Upper lobe of left lung (tissue), 6 donors: ENCODE measurements at places on chromosomes 12 and 14.
A peak's percentile ranks its signal among the peaks of the same experiment; 100 is the strongest.

DNA sequence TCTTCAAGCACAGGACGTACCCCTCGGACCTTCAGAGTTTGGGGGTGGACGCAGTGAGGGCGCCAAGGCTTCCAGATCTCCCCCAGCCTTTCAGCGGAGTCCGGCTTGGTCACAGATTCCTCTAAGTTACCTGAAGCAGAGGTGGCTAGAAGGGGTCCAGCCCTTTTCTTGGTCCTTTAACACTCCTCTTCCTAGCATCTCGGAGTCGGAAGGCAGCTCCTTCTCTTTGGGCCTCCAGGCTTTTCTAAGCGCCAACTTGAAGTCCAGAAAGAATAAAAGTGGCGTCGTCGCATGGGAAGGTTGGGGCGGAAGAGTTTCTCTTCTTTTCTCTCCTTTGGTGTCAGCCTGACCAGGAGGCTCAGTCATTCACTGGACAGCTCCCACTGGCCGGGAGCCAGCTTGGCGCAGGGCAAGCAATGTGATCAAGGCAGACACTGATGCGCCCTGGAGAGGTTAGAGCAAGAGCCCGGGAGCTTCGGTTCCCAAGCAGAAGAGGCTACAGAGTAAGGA is 9.6 kb downstream of the OR6S1 start:
- peak; percentile 86 for DNase-seq

DNA sequence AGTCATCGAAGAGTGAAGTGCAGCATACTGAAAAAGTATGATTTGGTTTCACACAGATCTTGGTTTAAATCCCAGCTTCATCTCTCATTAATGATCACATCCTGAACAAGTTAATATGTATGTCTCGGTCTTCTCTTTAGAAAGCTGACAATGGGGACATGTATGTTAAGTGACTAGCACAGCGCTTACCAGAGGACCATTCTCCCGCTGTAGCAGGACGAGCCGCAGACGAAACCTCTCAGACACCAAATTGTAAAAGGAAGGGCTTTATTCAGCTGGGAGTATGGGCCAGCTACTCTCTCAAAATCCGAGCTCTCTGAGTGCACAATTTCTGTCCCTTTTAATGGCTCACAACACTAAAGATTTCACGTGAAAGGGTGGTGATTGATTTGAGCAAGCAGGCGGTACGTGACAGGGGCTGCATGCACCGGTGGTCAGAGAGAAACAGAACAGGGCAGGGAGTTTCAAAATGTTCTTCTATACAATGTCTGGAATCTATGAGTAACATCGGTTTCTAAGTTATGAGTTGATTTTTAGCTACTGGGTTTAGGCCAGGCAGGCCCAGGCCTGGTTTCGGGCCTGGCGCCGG is 682.4 kb downstream of the DIO2 start:
- no peak for DNase-seq

DNA sequence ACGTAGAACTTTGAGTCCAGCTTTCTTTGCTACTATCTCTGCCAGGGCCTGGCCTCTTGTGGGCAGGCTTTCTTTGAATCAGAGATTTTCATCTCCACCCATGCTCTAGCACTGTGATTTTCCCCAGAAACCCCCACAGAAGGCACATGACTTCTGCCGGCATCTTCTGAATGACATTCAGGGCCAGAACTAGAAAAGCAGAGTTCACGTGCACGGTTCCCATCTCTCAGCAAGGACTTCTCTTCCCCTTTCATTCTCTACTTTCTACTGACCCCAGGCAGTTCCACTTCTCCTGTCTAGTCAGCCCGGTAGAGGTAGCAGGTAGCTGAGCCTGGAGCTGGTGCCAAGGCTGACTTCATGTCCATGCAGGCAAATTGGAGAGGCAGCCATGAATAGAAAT is 26.9 kb downstream of the BATF start:
- no peak for DNase-seq

DNA sequence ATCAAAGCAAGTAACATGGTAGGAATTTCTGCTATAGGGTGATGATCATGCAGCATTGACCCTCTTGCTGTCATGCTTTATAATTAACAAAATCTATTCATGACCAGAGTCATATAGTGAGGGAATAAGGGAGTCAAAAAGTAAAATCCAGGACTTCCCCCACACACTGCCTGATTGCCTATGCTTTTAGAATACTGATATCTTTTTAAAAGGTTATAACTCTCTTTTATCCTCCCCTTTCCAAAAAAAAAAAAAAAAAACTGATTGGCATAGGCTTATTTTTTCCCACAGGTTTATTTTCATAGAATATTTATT is 51.4 kb downstream of the ZFP36L1 start:
- no peak for DNase-seq

DNA sequence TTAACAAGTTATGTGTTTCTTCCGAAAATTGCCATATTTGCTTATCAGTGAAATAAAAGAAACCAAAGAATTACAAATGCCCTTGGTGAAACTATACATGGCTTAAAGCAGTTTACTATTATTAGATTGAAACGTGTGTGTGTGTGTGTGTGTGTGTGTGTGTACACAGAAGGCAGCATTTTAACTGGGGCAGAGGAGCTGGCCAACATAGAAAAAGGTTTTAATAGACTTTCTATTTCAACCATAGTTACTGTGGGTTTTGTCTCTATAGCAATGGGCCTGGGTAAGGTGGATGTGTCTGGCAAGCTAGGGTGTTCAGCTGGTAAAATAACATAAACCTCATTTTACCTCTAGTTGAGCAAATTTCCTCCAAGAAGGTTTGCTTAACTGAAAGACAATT is 6.5 kb downstream of the PRICKLE1 start:
- DNase-seq: no peak

DNA sequence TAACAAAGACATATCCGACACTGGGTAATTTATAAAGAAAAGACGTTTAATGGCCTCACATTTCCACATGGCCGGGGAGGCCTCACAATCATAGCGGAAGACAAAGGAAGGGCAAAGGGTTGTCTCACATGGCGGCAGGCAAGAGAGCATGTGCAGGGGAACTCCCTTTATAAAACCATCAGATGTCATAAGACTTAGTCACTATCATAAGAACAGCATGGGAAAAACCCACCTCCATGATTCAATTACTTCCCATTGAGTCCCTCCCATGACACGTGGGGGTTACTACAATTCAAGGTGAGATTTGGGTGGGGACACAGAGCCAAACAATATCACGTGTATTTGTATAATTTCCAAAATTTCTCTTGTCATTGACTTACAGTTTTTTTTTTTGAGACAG is 5.5 kb upstream of the LMNTD1 start:
- no peak for DNase-seq

DNA sequence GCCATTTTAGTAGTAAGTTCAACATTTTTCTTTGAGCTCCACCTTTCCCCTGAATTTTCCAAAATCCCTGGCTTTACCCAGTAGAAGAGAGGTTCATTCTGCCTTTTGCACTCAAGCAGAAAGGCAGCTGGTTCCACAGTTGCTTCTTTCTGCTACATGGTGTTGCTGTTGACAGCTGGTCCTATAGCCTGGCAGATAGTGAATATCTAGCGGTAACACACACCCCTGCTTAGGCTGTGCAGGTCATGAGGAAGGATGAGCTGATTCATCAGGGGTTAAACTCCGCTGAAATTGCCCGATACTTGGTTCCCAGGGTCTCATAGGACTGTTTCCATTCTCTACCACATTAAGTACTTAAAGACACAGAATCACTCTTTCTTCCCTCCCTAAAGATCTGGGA is 62.4 kb downstream of the PUS7L start:
- DNase-seq: no peak

DNA sequence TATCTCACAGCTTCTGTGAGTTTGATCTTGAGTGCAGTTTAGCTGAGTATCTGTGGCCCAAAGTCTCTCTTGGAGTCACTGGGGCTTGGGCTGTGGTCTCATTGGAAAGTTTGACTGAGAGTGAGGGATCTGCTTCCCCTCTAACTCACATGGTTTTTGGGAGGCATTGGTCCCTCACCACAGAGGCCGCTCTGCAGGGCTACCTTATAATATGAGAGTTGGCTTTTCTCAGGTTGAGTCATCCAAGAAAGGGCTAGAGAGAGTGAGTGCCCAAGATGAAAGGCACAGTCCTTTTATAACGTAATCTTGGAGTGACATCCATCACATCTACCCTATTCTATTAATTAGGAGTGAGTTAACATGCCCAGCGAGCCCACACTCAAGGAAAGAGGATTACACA is 175.8 kb downstream of the SLC41A2 start:
- DNase-seq: no peak

DNA sequence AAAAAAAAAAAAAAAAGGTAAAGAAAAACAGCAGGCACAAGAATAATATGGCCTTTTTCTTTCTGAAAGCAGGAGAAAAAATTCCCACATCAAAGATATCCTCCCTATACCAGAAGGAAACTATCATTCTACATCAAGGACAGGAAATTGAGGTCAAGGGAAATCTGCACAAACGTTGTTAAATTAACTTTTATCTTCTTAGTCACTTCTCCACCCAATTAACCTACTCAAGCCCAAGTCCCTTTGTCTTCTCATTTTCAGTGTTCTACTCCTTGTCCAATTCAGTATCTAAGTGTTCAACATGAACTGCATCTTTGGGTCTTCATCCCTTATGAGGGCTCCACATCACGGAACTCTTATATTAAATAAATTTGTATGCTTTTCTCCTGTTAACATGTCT is 15.7 kb downstream of the NDUFA12 start:
- no peak for DNase-seq

DNA sequence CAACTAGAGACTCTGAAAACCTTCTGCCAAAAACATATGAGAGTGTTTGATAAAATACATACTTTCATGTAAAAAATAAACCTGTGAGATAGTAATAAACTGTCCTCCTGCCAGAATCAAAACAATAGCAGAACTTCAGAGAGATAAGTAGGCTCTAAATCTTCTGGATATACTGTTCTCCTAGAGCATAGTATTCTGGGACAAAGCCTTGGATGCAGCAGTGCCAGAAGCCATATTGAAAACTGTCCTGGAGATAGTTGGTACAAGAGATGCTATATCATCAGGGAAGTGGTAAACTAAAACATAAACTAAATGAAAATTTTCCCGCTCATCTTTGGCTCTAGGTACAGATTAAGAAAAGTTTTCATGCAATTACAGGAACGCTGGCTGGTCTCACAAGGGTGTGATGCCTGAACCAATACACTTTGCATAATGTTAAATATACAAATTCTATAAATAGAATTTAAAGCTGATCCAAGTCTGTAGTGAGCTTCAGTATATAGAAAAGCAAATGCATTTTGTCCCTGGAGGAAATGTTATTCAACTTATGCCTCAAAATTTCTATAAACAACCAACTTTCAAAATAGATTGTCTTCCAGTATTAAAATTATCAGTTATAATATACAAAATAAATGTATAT is 355.6 kb downstream of the ADAMTS20 start:
- no peak for DNase-seq

- DNase-seq: no peak
Measured at GRCh38 chr12:106234449-106234848, 13.4 kb downstream of the CKAP4 start.

- DNase-seq: peak; percentile 83
Measured at GRCh38 chr14:91317381-91318308, 73.1 kb upstream of the GPR68 start.

GRCh38 chr14:74691456-74691855 is 21.4 kb downstream of the AREL1 start:
- DNase-seq: no peak

GRCh38 chr12:119319638-119320037 is 14.9 kb upstream of the CCDC60 start:
- DNase-seq: no peak

GRCh38 chr12:52871291-52872039 is 22.7 kb upstream of the KRT78 start:
- DNase-seq: no peak

GRCh38 chr12:110002676-110003515 is 3.7 kb downstream of the ANKRD13A start:
- peak; percentile 34 for DNase-seq

DNA sequence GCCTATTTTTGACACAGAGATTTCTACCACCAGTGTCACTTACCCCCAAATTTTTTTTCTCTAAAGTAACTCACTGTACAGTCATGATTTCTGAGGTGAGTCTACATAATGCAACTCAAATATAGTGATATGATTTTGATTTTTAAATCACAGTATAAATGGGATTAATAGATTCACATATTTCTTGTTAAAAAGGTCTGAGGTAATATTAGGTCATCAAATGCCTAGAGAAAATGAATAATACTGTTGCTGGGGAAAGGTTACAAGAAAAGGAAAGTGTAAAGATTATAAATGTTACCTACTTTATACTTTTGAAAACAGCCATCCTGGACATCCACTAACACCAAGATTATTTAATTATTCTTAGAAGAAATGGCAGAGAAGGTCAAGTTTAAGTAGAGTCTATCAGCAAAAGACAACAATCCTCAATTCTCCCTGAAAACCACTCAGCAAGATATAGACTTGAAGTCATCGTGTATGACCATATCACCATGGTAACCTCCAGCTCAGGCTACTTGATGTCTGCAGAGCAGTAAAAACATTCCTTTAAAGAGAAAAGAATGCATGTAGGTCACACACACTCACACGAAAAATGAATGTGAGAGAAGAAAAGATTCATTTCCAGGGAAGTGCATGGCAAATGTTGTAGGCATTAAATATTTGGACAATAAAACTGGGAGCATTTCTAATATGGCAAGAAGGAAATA is 58.7 kb downstream of the CCDC59 start:
- DNase-seq: no peak

GRCh38 chr12:113845900-113846674 is 120.0 kb downstream of the RBM19 start:
- DNase-seq: no peak

- no peak for DNase-seq
Measured at GRCh38 chr12:64461634-64462414, 9.9 kb downstream of the TBK1 start.

GRCh38 chr14:64891839-64892375 is 12.2 kb upstream of the SPTB start:
- no peak for DNase-seq

DNA sequence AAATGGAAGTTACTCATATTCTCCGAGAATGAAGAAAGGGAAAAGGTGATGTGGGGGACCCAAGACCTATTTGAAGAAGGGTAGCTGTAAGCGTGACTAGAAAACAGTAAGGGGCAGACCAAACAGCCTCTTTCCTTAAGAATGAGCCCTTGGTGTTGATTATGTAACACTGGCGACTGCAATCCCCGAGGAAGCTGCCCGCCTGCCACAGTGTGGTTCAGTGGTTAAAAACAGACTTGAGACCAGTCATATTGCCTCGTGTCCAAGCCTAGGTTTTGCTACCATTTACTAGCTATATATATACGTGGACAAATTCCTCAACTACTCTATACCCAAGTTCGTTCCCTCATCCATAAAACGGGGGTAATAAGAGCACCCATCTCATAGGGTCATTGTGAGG is 49.1 kb downstream of the SSPN start:
- no peak for DNase-seq

DNA sequence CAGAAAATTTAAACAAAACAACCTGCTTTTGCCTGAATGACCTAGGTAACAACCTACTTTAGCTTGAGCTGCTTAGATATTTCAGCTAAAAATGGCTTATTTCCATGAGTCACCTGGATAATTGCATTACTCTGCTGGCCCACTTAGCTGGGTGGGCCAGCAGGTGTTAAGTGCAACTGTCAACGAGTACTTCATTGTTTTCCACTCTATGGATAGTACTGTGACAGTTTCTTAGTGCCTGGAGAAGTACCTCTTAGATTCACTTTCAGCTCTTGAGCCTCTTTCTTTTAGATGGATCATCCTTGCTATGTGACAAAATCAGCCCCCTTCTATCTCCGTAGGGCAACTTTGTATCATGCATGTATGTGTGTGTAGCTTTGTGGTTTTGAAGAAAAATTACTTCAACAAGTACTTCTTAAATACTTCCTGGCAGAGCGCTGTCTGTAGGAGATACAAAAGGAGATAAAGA is 368.2 kb upstream of the ATP2B1 start:
- DNase-seq: no peak
